ENCODE measurements at places on chromosomes 2 and 18.

DNA sequence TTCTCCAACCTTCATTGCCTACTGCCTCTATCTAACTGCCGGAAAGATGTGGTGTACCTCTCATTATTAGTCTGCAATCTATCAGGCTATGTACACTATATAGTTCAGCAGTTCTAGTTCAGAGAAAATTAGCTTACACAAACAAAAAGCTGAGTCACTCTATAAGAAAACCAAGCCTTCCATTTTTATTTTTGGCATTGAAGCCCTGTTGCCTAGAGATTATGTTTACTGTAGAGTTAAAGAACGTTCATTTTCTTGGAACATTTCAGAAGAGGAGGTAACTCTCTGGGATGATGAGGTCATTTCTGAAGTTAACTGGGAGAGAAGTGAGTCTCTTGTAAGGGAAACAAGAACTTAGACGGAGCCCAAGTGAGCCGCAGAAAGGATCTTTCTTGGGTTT, 133.5 kb downstream of the FAM124B start:
- DNase-seq = no peak

DNA sequence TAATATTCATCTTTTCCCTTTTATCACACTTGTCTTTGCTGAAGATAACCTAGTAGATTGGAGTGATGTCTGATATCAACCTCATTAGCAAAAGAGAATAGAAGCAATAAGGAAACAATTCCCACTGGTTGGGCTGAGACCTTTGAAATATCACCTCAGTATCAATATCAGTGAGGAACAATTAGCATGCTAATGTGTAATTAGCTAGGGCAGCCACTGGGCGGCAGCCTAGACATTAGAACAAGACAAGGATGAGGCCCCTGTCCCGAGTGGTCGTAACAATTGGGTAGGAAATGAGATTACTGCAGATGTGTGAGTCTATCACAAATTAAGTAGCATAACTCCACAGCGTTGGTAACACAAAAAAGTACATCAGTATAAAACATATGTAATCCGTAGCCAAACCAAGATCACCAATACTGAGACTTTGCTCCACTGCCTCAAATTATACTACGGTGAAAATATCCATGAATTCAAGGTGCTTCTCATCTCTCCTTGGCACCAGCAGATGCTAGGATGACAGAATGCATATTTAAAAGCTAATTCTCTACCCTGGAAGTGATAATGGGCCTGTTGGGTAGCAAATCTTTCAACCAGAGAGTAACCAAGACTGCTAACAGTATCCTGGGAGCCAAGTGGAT, 99.1 kb downstream of the ALPK2 start:
- peak; percentile 58 for DNase-seq

DNA sequence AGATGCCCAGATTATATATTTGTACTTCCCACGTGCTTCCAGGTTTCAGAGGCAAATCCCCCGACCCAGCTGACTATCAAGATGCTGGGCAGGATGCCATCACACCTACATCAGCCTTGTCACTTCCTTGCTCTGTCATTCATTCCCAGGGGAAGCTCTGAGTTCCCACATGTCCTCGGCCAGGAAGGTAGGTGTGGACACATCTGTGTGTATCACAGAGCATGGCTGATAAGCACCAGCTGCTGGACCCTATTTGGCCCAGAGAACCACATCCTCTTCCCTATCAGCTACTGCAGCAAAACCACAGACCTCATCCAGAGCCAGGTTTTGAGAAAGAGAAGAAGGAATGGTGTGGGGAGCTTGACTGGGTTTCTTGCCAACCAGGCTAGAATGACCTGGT, 31.9 kb upstream of the ITGA6 start:
- DNase-seq = no peak

DNA sequence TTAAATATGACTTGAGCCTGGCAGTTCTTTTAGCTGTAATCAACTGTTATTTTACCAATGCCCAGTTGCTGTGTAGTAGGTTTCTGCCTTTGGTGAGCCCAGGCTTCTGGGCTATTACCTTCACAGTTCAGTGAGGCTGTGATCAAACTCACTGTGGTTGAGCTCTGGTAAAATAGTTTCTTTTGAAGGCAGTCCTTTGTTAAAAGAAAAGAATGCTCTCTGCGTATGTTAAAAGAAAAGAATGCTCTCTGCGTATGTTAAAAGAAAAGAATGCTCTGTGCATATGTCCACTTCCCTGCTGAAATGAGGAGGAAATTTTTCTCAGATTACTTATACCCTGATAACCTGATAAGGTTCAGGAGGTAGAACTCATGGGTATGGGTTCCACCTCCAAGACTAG, 244.3 kb downstream of the RNF144A start:
- DNase-seq = no peak

- no peak for DNase-seq
Measured at GRCh38 chr18:79241755-79242154, 154.0 kb upstream of the NFATC1 start.

Data from activated T-cell treated with anti-CD3 and anti-CD28 coated beads for 1 hour (primary cell).